Hematopoietic multipotent progenitor cell treated with erythropoietin and hydrocortisone succinate and interleukin-3 and kit ligand, for 15 days (in vitro differentiated cells): ENCODE measurements at places on chromosomes 5 and 9.

DNA sequence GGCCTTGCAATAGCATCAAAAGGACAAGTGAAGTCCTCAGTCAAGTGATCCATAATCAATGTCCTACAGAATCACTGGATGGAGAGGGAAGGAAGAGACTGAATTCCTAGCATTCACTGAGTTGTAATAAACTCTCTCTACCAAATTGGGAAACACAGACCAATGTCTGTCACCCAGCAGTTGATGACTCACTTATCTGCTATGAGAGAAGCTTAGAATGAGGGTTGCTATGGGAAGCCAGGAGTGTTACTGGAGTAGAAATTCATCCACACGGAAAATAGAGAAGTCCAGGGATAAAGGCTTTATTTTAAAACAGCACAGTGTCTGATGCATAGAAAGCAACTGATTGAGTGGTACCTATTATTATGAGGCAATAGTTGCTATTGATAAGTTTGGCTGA lies 407.4 kb downstream of the BRINP1 start:
- DNase-seq: no peak

- DNase-seq: no peak
These were observed 2.7 kb downstream of the CNTLN start for GRCh38 chr9:17137566-17137965.

- no peak for DNase-seq
These were observed 121.2 kb upstream of the GRIN3A start for GRCh38 chr9:101859620-101860019.

DNA sequence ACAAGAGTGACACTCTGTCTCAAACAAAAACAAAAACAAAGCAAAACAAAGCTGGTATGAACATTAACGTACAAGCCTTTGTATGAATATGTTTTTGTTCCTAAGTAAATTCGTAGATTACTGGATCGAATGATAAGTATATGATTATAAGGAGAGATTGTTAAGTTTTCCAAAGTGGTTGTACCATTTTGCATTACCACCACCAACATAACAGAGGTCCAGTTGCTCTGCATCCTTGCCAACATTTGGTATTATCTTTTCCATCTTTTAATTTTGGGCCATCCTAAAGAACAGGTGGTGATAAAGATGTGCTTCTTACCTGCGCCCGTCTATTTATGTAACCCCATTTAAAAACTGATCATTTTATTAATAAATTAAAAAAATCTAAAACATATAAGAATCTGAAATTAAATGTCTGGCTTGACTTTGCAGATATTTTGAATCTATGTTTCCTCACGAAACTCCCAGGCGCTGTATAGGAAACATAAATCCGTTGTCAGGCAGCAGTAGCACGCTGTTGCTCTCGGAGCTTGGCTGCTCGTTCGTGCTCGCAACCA lies 593 bp upstream of the NAA35 start:
- no peak for DNase-seq

DNA sequence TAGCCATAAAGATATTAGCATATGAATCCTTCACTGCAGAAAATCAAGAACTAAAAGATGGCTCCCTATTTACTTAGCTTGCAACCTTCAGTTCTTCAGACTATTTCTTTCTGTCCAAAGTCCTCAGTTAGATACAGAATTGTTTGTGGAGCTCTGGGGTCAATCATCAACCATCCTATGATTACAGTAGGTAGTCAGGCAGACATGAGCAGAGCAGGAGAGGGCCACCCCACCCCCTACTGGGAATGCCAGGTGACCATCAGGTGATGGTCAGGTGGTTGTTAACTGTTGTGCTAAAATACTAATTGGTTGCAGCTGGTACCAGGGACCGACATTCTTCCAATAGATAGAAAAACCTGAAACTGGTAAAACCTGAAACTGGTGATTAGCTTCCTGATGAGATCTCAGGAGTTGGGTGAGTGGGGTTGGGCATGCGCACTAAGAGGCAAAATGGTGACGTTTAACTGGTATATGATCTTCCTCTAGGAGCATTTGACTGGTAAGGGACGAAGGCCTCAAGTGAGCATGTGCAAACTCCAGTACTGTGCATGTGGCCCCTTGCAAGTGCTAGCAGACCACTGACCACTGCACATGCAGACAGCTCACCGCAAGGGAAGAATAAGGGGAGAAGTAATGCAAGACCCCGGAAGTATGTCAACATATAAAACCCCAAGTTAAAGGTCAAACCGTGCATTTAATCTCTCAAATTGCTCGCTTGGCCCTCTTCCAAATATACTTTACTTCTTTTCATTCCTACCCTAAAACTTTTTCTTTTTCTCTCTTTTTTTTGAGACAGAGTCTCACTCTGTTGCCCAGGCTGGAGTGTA lies 13.6 kb downstream of the C9orf57 start:
- DNase-seq: no peak

DNA sequence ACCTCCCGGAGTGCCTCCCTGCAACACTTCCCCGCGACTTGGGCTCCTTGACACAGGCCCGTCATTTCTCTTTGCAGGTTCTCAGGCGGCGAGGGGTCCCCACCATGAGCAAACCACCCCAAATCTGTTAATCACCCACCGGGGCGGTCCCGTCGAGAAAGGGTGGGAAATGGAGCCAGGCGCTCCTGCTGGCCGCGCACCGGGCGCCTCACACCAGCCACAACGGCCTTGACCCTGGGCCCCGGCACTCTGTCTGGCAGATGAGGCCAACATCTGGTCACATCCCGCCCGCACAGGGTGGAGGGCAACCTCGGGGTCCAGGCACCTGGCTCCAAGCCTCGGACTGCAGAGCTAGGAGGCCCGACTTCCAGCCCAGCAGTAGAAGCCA lies 776 bp upstream of the TERT start:
- no peak for DNase-seq

GRCh38 chr5:145987856-145988255 lies 51.5 kb downstream of the SH3RF2 start:
- DNase-seq: no peak

DNA sequence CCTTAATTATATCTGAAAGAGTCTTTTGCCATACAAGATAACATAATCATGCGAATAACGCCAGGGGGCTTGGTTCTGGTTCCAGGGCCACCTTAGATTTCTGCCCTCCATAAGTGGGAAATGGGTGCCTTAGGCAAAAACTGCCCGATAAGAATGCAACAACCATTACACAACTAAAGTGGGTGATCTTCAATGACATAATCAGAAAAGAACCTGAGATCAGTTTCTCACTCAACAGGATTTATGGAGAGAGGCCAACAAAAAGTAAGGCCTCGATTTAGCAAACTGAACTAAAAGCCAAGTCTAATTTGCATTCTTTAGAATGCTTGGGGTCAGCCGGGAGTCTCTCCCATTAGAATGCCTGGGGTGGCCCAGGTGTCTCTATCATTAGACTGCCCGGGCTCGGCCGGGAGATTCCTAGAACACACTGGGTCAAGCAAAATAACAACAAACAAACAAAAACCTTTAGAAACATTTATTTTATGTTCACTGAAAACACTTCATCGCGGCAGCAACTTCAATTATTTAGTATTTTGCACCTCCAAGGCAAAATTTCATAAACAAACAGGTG lies 194.8 kb downstream of the AUH start:
- DNase-seq: no peak

GRCh38 chr5:115487756-115488155 lies 56.8 kb downstream of the FEM1C start:
- DNase-seq: no peak

- no peak for DNase-seq
These were observed 267.5 kb downstream of the SLF1 start for GRCh38 chr5:94885931-94886330.

- no peak for DNase-seq
These were observed 153.4 kb upstream of the TLX3 start for GRCh38 chr5:171155621-171156020.

- DNase-seq: no peak
These were observed 392.6 kb upstream of the FAM174A start for GRCh38 chr5:100142607-100143006.

DNA sequence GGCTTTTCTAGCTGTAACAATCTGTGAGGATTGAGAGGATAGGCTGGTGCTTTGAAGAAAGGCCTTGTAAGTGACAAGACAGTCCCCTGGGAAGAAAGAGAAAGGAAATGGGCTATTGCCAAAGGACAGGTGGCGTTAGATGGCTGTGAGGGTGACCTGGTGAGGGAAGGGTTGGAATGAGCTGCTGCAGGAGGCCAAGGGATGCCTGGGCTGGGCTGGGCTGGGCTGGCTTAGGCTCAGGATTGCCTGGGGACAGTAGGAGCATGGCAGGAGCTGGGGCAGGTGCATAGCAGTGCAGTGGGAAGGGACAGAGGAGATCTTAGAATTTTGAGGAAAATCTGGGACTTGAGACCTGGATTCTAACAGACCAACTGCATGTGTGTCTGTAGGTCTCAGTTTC lies 9.7 kb upstream of the MYOZ3 start:
- no peak for DNase-seq

- peak; percentile 51 for DNase-seq
These were observed 26.6 kb upstream of the CRB2 start for GRCh38 chr9:123329329-123329955.

DNA sequence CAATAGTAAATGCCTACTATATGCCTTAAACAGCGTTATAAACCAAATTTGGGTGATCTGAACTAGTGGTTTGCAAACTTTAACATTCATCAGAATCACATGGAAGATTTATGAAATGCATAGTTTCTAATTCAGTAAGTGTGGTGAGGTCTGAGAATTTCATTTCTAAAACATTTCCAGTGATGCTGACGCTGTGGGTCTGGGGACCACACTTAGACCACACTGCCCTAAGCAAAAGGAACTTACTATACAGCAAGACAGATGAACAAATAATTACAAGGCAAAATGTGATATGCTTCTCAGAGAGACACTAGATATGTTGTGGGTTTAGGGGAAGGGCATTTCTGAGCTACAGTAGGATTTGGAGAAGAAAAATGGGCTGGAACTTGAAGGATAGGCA lies 72.6 kb downstream of the OXCT1 start:
- DNase-seq: no peak

DNA sequence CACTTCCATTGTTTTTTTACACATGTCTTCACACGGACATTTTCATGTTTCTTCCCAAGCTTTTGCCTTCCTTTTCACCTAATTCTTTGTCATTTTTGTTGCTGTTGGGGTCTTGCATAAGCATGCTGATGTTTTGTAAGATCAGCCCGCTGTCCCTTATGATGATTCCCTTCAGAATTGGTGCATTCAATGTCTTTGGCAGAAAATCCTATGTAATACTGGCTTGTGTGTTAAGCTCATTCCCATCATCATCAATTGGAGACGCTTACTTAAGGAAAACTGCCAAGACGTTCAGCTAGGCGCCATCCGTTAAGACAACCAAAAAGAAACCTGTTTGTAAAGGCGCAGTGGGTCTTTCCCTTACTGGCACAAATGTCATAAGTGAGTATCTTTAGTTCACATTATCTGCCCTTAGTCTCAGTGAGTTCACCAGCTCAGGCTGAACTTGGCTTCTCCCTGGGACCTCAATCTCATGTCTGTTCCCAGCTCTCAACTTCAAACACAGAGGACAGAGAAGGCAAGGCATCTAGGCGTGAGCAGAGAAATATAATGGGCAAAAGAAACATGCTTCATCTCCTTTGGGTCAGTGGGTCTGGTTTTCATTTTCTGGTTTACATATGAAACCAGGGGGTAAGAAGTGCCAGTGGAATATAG lies 97.9 kb downstream of the EFNA5 start:
- DNase-seq: no peak

DNA sequence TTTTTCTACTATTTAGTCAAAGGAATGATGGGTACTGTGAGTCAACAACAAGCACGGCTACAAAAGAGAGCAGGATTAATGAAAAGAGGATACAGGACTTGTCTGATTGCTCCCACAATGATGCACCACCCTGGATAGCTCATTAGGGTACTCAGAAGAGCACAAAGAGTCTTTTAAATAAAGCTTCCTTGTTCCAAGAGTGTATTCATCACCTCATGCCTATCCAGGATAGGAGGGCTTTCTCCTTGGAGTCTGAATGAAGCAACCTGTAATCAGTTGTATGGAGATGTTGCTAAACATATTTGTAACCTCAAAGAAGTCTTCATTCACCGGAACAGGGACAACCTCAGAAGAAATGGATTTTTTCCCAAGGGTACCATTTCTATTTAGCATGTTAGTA lies 219.5 kb upstream of the TMEM161B start:
- DNase-seq: no peak

DNA sequence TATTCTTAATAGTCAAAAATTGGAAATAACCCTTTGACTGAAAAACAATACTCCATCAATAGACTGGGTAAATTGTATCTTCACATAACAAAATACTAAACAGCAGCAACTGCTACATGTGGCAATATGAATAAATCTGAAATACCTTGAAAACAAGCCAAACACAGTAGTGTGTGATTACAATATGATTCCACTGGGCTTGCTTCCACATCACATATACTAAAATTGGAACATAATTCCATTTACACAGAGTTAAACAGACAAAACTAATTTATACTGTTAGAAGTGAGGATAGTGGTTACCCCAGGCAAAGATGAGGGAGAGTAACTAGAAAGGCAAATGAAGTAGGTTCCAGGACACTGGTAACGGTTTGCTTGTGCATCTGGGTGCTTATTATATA lies 20.4 kb downstream of the FNIP1 start:
- no peak for DNase-seq

GRCh38 chr5:65893749-65894430 lies 32.5 kb upstream of the ERBIN start:
- no peak for DNase-seq

DNA sequence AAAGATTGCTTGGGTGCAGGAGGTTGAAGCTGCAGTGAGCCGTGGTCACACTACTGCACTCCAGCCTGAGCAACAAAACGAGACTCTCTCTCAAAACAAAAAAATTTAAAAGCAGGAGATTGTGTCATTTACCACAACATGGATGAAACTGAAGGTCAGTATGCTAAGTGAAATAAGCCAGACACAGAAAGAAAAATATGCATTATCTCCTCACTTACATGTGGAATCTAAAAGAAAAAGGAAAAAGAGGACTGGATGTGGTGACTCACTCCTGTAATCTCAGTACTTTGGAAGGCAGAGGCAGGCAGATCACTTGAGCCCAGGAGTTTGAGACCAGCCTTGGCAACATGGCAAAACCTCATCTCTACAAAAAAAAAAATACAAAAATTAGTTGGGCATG lies 146.8 kb upstream of the DAPK1 start:
- no peak for DNase-seq

GRCh38 chr9:23702311-23702922 lies 123.6 kb downstream of the ELAVL2 start:
- DNase-seq: no peak

- peak; percentile 67 for DNase-seq
These were observed 27.9 kb upstream of the GOLM1 start for GRCh38 chr9:86126998-86127972.

DNA sequence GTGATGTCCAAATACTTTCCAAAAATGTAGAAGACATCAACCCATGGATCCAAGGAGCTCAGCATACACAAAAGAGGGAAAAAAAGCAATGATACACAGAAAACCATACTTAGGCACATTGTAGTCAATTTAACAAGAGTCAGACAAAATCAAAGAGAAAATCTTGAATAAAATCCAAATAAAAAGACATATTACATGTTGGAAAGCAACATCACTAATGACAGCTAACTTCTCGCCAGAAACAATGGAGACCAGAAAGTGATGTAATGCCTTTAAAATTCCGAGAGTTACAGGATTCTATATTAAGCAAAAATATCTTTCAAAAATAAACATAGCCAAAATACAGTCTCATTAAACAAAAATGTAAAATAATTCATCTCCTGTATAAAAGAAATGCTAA lies 79.8 kb upstream of the SLCO4C1 start:
- no peak for DNase-seq

- no peak for DNase-seq
These were observed 161.3 kb downstream of the RMI1 start for GRCh38 chr9:84141741-84142370.
